ENCODE measurements at places on chromosomes 4 and X. TPM values are rescaled to one million over a fixed set of nuclear protein-coding genes. Genes with fewer than 3 reads are reported as not detected.

Gene MAGEA9B
- not detected for total RNA-seq

DNA sequence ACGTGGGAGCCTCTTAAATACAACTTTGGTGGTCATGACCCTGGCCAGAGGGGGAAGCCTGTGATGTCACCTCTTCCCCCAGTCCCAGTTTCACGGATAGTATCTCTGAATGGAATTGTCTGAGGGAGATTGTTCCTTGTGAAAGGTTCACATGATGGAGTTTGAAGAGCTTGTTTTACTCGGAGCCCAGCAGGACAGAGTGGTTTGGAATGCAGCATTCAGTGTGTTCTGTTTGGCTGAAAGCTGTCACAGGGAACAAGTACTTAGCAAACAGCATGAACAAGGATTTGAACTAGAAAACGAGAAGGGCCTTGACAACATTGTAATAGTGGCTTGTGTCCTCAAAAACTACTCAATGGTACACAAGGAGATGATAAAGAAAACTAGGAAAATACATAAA lies 133.9 kb upstream of the CXorf66 start:
- H3K4me3 ChIP-seq: no peak overlapping the region
- H3K4me1 ChIP-seq: no peaks in the 10 kb centered on the region
- H3K27me3 ChIP-seq: peaks cover 6% of the 10 kb centered on the region
- no peak for DNase-seq

Gene TEC
- 7.7 TPM for total RNA-seq

Gene CLNK
- 0.35 TPM for total RNA-seq

DNA sequence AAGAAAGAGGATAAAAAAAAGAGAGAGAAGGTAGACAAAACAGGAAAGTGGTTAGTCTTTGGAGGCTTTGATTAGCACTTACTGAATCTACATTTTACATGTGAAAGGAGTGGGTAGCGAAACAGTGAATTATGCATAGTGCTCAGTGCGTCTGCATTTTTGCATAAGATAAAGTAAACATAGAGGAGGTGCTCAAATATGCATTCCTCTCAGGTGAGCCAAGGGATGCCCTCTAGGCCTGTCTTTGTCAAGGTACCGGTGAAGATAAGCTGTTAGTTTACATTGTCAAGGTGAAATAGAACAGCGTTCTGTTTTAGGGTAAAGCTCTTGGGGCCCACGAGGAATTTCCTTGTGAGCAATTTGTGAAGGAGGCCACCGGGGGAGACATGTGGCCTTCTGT lies 260.6 kb downstream of the TRIML1 start:
- no peaks in the 10 kb centered on the region for H3K4me1 ChIP-seq
- no peak overlapping the region for H3K4me3 ChIP-seq
- H3K27me3 ChIP-seq: no peaks in the 10 kb centered on the region
- no peaks in the 10 kb centered on the region for H3K36me3 ChIP-seq
- H3K27ac ChIP-seq: no peak overlapping the region

- H3K27me3 ChIP-seq: no peaks in the 10 kb centered on the region
- no peaks in the 10 kb centered on the region for H3K4me1 ChIP-seq
- no peak for DNase-seq
- H3K36me3 ChIP-seq: no peaks in the 10 kb centered on the region
- no peak overlapping the region for H3K4me3 ChIP-seq
Measured at GRCh38 chrX:48854898-48855297, 19.5 kb upstream of the PCSK1N start.

GRCh38 chr4:112172180-112172579 lies 26.9 kb downstream of the FAM241A start:
- no peak overlapping the region for H3K27ac ChIP-seq
- no peaks in the 10 kb centered on the region for H3K36me3 ChIP-seq
- H3K27me3 ChIP-seq: no peaks in the 10 kb centered on the region

DNA sequence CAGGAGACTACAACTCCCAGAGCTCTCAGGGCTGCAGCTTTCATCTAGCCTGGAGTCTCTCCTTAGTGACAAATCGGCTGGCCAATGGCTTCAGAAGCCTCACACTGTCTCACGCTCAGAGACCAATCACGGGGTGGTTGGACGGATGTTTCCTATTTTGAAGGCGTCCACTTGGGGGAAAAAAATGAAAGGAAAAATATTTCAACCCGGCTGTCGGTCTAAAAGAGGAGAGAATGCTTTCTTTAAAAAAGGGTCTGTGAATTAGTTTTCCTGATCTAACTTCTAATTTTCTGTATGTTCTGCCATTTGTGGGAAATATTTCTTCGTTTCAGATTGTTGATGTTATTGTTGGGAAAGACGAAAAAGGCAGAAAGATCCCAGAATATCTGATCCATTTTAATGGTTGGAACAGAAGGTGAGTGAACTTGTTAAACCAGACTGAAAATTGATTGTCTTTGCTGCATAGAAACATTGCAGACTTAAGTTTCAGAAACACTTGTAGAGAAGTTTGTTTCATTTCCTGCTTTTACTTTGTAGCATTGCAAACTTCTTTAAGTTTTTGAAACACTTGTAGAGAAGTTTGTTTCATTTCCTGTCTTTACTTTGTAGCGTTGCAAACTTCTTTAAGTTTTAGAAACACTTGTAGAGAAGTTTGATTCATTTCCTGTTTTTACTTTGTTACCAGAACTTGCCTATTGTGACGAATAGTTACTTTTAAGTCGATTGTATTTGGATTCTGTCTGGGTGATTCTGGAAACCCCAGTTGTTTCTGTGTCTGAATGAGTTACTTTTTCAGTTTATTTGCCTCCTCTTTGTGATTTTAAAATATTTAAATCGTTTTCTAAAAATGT lies 1.6 kb downstream of the MSL3 start:
- peak overlapping the region; percentile 68 for H3K4me3 ChIP-seq
- no peaks in the 10 kb centered on the region for H3K27me3 ChIP-seq
- DNase-seq: peak; percentile 71
